ENCODE measurements at places on chromosomes 3 and 15.
A peak's percentile ranks its signal among the peaks of the same experiment; 100 is the strongest.

- no peak for DNase-seq
Measured at GRCh38 chr3:178802993-178803693, 266.9 kb downstream of the KCNMB2 start.

GRCh38 chr3:141482245-141482922 lies 4.4 kb upstream of the RASA2 start:
- peak; percentile 28 for DNase-seq

DNA sequence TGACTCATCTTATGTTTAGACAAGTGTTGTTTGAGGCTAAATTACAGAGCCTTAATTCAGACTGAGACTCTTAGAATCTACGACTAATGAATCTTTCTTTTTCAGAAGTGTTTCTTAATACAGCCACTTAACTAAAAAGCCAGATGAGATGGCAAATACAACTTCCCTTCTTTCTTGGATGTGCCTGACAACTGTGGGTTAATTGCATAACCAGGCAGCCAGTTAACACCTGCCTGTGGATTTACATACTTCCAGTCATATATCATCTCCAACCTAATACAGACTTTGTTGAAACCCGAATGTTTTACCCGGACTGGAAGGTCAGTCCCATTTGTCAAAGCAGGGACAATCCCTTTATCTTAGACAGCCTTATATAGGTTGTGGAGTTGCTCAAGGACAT lies 297.6 kb downstream of the VPS13C start:
- no peak for DNase-seq

- no peak for DNase-seq
Measured at GRCh38 chr3:30664459-30664858, 58.1 kb downstream of the TGFBR2 start.
